Left renal pelvis (tissue), 4 donors: ENCODE measurements at places on chromosomes 3 and 15. TPM values are rescaled to one million over a fixed set of nuclear protein-coding genes. Genes with fewer than 3 reads are reported as not detected.

DNA sequence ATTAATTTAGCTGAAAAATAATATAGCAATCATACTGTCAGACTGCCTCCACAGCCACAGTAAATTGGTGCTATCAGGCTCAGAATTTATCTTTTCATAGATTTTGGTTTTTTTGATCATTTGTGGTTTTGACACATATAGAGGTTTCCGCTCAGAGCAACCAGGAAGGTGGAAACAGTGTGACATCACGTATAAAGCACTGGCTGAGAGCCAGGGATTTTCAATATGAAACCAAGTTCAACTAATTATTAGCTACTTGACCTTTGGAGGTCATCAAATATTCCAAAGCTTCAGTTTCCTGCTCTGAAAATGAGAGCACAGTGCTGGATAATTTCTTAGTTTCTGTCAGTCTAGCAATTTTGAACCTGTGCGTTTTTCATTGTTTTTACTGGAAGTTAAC is 433.8 kb upstream of the SUCLG2 start:
- no peak for DNase-seq

- DNase-seq = no peak
Measured at GRCh38 chr3:156948402-156949210, 122.5 kb downstream of the LEKR1 start.

DNA sequence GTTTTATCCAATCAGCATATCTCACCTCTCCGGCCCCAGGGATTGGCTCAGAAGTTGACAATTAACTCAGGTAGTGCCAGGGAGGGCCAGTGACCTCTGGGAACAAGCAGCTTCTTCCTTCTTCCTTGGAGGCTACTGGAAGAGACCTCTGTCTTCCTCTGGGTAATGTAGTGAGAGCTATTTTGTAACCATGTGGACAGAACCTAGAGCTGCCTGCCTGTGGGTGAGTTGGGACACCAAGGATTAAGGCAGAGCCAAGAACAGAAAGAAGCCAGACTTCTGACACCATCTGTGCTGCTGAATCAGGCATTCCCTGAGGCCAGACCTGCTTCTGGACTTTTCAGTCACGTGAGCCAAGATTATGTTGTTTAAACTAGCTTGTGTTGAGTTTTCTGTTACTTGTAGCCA is 5.9 kb upstream of the NDUFAF1 start:
- no peak for DNase-seq

DNA sequence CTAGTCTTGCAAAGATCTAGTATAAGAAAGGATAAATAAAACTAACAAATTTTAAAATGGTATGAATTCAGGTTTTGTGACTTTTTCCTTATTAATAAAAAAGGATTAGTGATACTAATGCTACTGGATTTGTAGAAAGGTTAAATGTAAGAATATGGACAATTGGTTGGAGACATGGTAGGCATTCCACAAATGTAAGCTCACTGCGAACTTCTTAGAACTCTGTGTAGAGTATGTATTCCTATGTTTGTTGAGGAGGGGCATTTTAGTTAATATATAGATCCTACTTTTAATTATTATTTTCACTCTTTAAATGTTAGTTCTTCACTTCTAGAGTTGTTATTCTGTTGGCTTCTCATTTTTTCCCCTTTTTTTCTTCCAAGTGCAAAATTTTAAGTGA is 414.3 kb downstream of the RBMS3 start:
- DNase-seq = no peak

- no peak for DNase-seq
Measured at GRCh38 chr3:43795491-43795890, 104.8 kb downstream of the ABHD5 start.

SAMD7 gene
- not detected for polyA plus RNA-seq

CFAP44 gene
- polyA plus RNA-seq = 22.2 TPM

DBR1 gene
- 15.9 TPM for polyA plus RNA-seq
